ENCODE measurements at places on chromosomes 7 and 10.

- H3K4me3 ChIP-seq, result no peak overlapping the region
- H3K27me3 ChIP-seq, result no peaks in the 10 kb centered on the region
- no peaks in the 10 kb centered on the region for H3K4me1 ChIP-seq
These were observed 57.8 kb downstream of the EVX1 start for GRCh38 chr7:27300421-27300820.

- no peak for DNase-seq
- no peaks in the 10 kb centered on the region for H3K36me3 ChIP-seq
- H3K4me3 ChIP-seq, result no peak overlapping the region
- no peak overlapping the region for H3K27ac ChIP-seq
- H3K4me1 ChIP-seq, result no peaks in the 10 kb centered on the region
These were observed 225.1 kb downstream of the TFEC start for GRCh38 chr7:115805458-115805857.

DNA sequence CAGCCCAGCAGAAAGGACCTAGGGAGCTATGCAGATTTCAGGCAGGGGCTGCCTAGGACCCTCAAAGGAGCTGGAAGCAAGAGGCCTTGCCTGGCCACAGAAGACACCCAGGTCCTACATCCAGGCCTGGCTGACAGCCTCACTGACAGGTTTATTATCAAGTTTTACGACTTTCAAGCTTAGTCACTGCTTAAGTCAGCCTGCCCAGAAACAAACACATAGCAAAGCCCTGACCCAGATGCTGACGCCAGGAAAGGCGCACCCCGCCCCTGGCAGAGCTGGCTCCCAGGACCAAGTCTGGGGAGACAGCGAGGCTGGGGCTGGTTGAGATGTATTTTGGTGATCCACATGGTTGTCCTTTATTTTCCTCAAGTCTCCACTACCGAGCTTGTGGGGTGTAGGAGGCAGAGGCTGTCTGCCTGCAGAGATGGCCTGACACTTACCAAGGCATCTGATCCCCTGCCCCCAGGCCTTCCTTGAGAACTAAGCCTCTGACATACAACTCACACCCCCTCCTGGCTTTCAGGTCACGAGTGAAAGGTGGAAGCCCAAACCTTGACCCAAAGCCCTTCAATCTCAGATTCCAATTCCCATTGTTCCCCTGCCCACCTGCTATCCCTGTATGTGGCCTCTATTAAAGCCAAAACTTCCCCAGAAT, 80.7 kb upstream of the EMX2 start:
- no peak overlapping the region for H3K4me3 ChIP-seq
- H3K36me3 ChIP-seq, result no peaks in the 10 kb centered on the region
- DNase-seq, result peak; percentile 58
- no peak overlapping the region for H3K27ac ChIP-seq

- H3K36me3 ChIP-seq, result peaks cover 68% of the 10 kb centered on the region
- H3K27me3 ChIP-seq, result no peaks in the 10 kb centered on the region
- H3K4me1 ChIP-seq, result no peaks in the 10 kb centered on the region
- DNase-seq, result no peak
- no peak overlapping the region for H3K27ac ChIP-seq
- H3K4me3 ChIP-seq, result no peak overlapping the region
These were observed 70.9 kb upstream of the GRID1 start for GRCh38 chr10:86437447-86437846.

DNA sequence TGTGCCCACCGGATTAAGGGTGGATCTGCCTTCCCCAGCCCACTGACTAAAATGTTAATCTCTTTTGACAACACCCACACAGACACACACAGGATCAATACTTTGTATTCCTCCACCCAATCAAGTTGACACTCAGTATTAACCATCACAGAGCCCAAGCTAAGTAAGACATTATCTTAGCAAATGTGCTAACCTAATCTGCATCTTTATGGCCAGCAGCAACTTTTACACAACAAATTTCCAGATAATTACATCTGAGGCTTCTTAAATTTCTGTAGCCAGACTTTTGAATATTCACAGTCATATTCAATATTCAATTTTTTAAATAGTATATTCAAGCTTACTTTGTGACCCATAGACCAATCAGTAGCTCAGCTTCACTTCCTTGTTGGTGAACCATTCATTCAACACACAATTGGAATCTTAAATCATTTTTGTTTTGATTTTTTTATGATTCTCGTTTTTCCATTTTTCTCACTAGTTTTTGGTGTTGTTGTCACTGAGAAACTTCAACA, 594.2 kb downstream of the IPMK start:
- no peaks in the 10 kb centered on the region for H3K36me3 ChIP-seq
- H3K4me1 ChIP-seq, result no peaks in the 10 kb centered on the region
- no peak overlapping the region for H3K4me3 ChIP-seq
- no peak overlapping the region for H3K27ac ChIP-seq
- no peaks in the 10 kb centered on the region for H3K27me3 ChIP-seq

DNA sequence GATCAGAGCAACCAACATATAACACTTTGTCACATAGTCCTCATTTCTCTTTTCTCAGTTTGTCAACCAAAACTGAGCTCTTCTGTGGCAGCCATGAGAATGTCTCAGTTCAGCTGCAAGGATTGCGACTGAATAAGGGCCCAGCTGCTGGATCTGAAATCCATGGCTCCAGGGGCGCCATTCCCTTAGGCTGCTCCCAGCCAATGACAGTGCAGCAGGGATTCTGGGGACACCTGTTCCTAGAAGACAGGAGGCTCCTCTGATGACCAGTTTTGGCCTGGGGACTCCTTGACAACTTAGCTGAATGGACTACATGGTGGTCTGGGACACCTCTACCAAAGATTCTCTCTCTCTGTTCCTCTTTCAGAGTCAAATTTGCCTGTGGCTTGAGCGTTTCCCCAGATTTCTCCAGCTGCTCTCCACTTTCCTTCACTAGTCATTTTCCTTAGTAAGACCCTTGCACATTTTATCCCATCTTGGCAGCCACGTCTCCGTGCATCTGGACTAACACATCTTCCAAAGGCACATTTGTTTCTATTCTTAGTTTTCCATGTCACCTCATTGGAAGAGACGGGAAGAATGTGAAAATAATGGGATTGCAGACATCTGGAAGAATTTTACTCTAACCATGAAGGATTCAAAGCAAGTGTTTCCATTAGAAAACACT, 28.1 kb upstream of the KIF5B start:
- H3K4me1 ChIP-seq, result no peaks in the 10 kb centered on the region
- no peak for DNase-seq
- H3K27ac ChIP-seq, result no peak overlapping the region
- no peaks in the 10 kb centered on the region for H3K27me3 ChIP-seq

GRCh38 chr7:26182283-26182682, 18.3 kb downstream of the HNRNPA2B1 start:
- no peak overlapping the region for H3K27ac ChIP-seq
- H3K36me3 ChIP-seq, result peaks cover 22% of the 10 kb centered on the region
- H3K4me1 ChIP-seq, result no peaks in the 10 kb centered on the region
- no peaks in the 10 kb centered on the region for H3K27me3 ChIP-seq
- no peak overlapping the region for H3K4me3 ChIP-seq
- no peak for DNase-seq

DNA sequence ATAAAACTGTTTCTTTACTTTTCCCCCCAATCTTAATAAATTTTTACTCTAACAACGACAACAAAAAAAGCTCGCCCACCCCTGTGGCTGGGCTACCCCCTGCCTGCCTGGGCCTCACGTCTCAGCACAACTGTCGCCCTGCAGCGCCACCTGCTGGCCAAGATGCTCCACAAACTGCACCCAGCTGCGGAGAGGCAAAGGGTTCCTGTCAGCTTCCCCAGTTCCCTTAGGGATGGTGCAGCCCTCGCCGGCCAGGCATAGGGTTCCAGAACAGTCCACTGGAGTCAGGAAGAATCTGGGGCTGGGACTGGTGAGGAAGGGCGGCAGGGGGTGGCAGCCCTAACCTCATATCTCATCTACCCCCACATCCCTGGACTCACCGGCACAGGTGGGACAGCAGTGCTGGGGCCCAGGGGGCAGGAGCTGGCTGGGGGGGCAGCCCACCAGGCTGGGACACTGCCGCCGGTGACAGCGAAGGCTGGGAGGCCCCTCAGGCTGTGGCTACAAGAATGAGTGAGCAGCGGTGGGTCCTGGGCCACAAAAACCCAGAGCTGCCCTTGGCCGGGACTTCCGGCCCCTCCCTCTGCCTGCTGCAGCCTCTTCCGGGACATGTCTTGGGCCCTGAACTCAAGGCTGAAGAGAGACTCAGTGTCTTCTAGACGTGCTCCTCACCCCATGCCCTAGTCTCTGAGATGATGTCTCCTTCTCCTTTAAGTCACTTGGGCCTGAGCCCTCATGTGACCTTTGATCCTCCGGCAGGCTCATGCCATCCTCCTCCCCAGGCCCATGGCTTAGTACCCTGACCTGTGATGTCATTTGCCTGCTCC, 21.2 kb downstream of the ATP6V1F start:
- no peak overlapping the region for H3K27ac ChIP-seq
- DNase-seq, result peak; percentile 84
- no peaks in the 10 kb centered on the region for H3K4me1 ChIP-seq
- H3K4me3 ChIP-seq, result no peak overlapping the region
- no peaks in the 10 kb centered on the region for H3K36me3 ChIP-seq

DNA sequence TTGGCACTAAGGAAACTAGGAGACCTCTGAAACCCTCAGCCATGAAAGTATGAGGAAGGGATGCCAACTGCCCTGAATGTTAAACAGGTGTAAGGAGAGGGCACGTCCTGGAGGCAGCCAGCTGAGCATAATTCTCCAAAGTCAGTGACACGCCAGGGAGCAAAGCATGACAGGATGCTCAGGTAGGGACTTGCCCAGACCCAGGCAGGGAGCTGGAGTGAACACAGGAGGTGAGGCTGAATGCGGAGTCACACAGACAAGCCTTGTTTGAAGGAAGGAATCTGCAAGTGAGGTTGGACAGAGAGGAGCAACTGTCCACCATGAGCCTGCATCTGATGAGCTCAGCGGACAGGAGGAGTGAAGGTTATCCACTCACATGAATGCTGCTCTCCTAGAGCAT, 41.5 kb downstream of the KLRG2 start:
- no peak overlapping the region for H3K4me3 ChIP-seq
- H3K4me1 ChIP-seq, result no peaks in the 10 kb centered on the region
- no peak for DNase-seq
- H3K36me3 ChIP-seq, result no peaks in the 10 kb centered on the region
- no peak overlapping the region for H3K27ac ChIP-seq
- H3K27me3 ChIP-seq, result no peaks in the 10 kb centered on the region

- no peak for DNase-seq
- H3K36me3 ChIP-seq, result no peaks in the 10 kb centered on the region
- H3K4me3 ChIP-seq, result no peak overlapping the region
- no peaks in the 10 kb centered on the region for H3K27me3 ChIP-seq
- no peak overlapping the region for H3K27ac ChIP-seq
- no peaks in the 10 kb centered on the region for H3K4me1 ChIP-seq
These were observed 53.5 kb downstream of the DNAJB9 start for GRCh38 chr7:108623220-108623619.

DNA sequence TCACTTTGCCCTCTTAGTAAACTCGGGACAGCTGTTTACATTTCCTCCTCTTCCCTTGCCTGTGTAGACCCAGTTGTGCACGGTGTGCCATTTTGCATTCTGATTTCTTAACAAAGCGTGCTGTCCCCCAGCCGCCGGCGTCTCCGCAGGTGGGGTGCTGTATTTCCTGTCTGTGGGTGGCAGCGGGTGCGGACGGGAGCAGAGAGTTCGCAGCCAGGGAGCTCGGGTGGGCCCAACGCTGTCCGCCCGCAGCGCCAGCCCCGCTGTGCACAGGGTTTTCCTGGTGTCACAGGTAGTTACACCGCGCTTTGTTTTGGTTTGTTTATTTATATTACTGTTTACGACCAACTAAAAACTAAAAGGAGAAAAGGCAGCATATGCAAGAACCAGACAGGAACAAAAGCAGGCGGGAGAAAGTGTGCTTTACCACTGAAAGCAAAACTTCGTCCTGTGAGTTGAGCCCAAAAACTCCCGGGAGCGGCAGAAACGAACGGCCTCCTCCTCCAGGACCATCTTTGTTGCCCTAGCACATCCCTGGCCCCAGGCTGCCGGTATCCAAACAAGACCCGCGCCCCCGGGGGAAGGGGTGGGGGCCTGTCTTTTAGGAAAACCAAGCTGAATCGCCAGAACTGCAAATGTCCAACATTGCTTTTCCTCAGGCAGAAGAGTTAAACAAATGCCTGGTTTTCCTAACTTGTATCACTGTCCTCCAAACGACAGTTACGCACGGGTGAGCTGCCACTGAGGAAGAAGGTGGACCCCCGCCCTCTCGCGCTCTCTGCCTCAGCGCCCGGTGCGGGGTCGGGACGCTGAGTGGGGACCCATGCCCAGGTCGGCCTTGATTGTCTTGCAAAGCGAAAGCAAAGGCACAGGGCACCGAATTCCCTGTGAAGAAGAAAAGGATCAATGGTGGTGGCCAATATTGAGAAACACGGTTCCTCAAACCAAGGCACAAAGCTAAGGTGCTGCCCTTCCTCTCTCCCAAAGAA, 45.9 kb upstream of the DRGX start:
- no peak overlapping the region for H3K27ac ChIP-seq
- H3K4me1 ChIP-seq, result peaks cover 11% of the 10 kb centered on the region
- no peaks in the 10 kb centered on the region for H3K36me3 ChIP-seq
- peak overlapping the region; percentile 58 for H3K4me3 ChIP-seq

DNA sequence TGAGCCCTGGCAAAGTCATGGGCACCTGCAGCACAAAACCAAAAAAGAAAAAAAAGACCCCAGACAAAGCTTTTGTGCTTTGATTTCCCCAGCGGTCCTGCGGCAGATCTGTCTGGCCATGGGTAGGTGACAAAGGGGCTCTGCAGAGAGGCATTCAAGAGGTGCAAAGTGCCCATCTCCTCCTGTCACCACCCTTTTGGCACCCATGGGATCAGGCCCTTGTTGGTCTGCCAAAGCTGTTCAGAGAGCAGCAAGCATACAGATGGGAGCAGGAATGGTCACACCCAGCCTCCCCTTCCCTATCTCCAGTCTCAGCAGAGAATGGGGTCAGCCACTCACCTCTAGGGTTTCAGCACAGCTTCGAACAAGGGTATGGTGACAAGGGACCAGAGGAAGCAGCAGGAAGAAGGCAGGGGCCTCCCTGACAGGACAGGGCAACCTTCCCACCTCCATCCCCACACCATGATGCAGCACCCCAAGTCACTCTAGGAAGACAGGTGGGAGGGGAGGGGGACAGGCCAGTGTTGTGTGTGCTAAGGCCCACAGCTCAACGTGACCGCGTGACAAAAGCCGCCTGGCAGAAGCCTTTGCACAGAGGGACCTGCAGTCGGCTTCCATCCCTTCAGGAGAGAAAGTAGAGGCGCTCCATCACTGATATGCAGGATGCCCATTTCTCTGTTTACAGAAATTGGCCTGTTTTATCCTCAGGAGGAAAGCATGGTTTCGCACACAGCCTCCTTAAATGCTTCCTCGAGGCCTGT, 6.3 kb downstream of the CAMK2G start:
- H3K4me1 ChIP-seq, result peaks cover 85% of the 10 kb centered on the region
- DNase-seq, result no peak
- H3K36me3 ChIP-seq, result peaks cover 26% of the 10 kb centered on the region
- peak overlapping the region; percentile 81 for H3K27ac ChIP-seq
